Panc1 (cell line): ENCODE measurements at places on chromosomes 11 and 22. TPM values are rescaled to one million over a fixed set of nuclear protein-coding genes. Genes with fewer than 3 reads are reported as not detected.

SCN2B gene
- not detected for total RNA-seq

- no peak for DNase-seq
These were observed 23.7 kb upstream of the RFPL3 start for GRCh38 chr22:32333769-32334659.

DNA sequence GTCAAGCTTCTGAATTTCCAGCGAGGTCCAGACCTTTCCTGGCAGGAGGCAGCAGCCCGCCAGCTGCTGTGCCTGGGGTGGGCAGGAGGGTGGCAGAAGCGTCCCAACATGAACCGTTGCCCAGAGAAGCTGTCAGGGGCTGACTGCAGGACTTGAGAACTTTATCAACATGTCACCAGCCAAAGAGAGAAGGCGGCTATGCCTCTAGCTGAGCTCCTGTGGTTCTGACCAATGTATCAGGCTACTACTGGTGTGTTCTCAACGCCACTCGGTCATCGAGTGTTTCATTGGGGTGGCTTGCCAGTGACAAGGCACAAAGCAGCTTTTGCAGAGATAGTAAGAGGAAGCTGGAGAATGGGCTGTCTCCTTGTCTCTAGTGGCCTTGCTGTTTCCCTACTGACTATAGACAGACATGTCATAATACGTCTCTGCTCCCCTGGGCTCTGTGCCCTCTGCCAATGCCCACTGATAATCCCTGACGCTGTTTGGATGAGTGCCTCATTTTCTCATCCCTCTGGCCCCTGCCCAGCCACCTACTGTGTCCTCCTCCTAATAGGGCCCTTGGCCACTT is 17.6 kb upstream of the ASCC2 start:
- no peak for DNase-seq

DNA sequence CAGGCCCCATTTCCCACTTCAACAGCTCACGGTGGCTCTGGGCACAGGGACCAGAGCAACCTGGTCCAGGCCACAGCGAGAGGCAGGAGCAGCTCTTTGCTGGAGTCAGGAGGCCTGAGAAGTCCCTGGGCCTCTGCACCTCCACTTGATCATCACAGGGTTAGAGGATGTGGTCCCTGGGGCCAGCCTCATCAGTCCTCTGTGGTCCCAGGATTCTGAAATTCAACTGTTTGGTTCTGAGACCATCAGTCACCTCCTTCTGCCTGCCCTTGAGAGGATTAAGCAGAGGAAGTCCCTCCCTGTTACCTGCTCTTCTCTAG is 24.9 kb upstream of the CBX7 start:
- no peak for DNase-seq

- DNase-seq: no peak
These were observed 6.5 kb downstream of the ALX4 start for GRCh38 chr11:44303401-44303938.
